ENCODE measurements at places on chromosomes 4 and X.

DNA sequence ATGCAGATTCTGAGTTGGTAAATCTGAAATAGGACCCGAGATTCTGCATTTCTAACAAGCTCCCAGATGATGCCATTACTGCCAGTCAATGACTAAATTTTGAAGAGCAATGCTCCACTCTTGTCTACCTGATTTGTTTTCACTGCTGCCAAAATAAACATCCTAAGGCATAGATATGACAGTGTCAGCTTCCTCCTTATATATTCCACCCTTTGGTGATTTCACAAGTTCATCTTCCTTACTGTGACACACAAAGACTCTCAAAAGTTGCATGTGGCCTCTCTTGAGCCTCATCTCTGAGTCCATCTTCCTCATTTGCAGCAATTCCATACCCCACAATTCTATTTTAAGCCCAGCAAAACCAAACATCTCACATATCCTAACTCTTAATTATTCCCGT lies 110.9 kb downstream of the FBXW7 start:
- no peak for DNase-seq

GRCh38 chr4:169611157-169611556 lies 1.2 kb downstream of the NEK1 start:
- DNase-seq: no peak

DNA sequence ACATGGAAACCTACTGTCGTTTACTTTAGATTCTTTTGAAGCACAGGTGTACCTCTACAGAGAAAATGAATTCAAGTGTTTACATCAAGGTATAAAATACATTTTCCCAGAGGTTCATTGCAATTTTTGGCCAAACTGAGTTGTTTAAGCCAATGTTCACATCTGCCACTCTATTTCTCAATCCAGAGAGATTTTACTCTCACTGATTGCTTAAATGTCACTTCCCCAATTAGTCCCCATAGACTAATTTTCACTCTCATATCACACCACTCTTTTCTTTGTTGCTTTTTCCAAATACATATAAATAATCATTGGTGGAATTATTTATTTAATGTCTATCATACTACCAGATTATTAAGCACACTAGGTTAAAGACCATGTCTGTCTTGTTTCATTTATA lies 271.8 kb downstream of the PPP3CA start:
- no peak for DNase-seq

DNA sequence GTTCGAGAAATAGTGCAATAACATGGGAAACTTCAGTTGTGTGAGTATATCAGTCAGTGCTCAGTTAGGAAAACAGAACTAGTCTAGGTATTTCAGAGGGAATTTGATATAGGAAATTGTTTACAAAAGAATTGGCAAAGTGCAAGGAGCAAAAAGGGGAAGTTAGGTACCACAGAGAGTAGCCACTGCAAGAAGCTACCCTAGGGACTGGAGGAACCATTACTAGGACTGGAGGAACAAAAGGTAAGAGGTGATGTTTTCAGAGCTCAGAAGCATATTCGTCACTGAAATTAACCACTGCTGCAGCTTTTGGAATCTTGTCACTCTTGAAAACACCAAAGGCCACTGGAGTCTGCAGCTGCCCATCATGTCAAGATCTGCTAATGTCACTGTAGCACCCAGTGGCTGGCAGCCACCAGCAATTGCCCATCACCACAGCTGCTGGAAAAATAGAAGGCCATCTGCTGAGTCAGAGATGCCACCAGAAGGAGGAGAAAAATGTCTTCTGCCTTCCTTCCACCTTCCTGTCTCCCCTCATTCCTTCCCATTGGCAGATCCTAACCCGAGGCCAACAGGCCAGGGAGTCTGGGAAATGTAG lies 160.6 kb upstream of the RPS6KA3 start:
- DNase-seq: no peak

DNA sequence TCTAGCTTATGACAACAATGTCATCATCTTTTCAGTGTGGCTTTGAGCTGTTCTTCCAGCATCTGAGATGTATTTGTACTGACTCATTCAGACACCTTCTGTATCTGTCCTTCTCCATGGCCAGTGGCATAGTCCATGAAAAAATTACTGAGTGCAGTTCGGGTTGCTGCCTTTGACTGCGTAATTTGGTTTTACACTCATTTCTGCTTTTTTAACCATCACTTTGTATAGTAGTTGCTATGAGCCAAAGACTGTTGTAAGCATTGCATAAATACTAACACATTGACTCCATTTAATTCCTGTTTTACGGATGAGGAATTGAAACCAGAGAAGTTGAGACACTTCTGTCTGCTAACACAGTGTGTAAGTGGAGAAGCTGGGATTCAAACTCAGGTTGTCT lies 190.7 kb upstream of the MID1 start:
- no peak for DNase-seq

GRCh38 chr4:156615066-156615531 lies 356.5 kb downstream of the PDGFC start:
- DNase-seq: no peak

- no peak for DNase-seq
These were observed 9.4 kb downstream of the DAPP1 start for GRCh38 chr4:99826016-99826415.

- DNase-seq: peak; percentile 77
These were observed 23.2 kb downstream of the PRPS2 start for GRCh38 chrX:12814420-12814819.

DNA sequence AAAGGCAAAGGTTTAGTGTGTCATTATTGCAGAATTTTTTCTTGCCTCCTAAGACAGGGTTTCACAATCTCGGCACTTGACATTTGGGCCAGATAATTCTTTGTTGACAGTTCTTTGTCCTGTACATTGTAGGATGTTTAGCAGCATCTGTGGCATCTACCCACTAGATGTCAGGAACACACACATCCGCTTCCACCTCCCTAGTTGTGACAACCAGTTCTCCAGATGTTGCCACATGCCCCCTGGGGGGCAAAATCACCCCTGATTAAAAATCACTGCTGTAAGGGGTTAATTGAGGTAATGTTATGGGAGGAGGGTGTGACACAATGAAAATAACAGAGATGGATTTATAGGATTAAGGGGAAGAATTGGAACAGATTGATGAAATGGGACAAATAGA lies 75.3 kb downstream of the HMGB2 start:
- no peak for DNase-seq

DNA sequence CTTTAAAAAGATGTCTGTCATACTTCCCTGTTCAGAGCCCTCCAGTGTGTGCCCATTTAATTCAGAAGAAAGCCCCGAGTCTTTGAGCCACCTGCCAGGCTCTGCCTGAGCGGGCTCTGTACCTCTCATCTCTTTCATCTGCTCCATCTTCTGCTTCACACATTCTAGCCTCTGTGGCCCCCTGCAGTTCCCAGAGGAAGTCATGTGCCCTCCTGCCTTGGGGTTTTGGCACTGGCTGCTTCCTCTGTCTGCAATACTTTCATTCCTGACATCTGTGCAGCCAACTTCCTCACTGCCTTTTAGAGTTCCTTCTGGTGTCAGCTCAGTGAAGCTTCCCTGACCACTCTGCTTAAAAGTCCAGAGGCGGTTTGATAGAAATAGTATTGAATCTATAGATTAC lies 6.2 kb upstream of the STK32B start:
- DNase-seq: no peak

DNA sequence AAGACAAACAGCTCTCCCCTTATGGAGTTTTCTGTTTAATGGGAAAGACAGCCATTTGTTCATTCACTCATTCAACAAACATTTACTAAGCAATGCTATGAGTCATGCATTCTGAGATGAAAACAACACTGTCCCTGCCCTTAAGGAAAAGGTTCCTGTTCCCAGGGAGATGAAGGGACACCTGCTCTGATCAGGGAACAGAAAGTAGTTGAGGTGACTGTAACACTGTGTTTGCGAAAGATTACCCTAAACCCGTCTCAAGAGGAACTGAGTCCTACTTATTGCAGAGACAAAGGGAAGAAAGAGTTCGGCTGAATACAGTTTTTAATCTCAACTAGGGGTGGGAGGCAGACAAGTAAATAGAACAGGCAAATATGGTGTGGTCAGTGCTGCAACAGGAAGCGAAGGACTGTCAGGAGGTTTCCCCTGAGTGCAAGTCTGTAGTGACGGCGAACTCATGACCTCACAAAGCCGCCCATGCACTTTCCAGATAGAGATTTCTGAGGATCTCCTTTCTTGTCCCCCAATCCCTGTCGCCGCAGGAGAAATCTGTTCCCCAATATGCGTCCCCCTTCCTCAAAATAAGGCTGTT lies 712 bp downstream of the STX18 start:
- DNase-seq: peak; percentile 77

DNA sequence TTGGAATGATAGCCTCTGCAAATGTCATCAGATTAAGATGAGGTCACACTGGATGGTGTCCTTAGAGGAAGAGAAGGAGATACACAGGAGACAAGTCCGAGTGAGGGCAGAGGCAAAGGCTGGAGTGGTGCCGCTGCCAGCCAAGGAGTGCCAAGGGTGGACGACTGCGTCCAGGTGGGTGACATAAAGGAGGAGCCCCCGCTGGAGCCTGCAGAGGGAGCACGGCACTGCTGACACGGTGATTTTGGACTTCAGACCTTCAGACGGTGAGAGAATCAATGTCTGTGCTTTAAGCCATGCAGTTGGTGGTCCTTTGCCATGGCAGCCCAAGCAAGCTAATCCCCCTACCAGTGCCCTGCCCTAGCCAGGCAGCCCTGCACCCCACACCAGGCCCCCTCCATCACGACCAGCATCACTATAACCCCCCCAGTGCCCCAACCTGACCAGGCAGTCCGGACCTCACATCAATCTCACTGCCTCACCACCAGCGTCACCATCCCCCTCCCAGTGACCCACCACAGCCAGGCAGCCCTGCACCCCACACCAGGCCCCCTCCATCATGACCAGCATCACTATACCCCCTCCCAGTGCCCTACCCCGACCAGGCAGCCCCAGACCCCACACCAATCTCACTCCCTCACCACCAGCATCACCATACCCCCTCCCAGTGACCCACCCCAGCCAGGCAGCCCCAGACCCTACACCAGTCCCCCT lies 130.0 kb downstream of the HMX1 start:
- no peak for DNase-seq

- no peak for DNase-seq
These were observed 200.0 kb upstream of the LDB2 start for GRCh38 chr4:17098401-17098800.

DNA sequence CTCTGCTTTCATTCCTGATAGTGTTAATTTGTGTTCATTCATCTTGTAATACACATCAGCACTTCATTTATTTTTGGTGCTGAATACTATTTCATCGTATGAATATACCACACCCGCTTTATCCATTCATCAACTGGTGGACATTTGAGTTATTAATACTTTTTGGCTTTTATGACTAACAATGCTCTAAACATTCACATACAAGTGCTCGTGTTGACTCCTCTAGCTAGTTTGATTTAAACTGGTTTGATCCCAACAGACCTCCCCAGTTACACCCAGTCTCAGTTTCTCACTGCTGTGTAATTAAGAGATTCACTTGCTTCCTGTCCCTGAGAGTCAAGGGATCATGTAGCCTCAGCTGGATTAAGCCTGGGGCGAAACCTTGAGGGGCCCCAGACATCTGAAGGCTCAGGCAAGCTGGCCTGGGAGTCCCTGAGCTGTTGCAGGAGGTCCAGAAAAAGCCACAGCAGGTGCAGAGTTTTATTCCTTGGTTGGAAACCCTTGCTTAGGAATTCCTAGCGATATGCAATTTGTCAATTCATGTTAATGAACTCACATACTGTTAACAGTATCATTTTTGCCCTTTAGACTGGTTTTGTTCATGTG lies 52.8 kb upstream of the CLDN24 start:
- no peak for DNase-seq

DNA sequence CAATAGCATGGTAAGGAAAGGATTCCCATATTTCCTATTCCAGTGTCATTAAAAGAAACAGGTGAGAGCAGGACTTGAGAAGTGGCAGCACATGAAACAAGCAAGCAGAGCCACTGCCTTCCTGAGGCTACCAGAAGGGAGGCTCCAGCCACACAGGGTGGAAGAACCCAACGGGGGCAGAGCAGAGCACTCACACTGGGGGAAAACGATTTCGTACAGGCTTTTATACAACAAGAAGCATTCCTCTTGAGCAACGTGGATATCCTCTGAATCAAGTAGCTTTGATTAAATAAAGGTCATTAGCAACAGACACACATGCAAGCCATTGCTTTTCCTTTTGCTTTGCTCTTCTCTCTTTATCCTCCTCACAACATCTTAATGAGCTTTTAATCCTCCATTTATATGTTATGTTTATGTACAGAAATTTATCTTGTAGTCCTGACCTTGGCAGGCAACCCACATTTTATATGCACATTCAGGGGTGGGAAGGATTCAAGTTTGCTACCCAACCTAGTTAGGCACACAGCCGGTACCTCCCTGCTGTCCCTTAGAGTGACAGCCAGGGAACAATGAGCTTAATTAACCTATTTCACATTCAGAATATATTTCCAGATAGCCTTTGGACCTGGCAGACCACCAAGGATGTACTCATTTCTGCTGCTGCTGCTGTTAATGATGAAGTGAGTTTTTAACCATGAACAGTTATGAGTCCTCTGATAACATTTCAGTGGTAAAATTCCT lies 202.1 kb downstream of the ARHGAP24 start:
- DNase-seq: peak; percentile 46

- no peak for DNase-seq
These were observed 38.3 kb downstream of the LHFPL1 start for GRCh38 chrX:112641449-112641848.

GRCh38 chrX:130771230-130771629 lies 131.8 kb downstream of the ENOX2 start:
- no peak for DNase-seq

DNA sequence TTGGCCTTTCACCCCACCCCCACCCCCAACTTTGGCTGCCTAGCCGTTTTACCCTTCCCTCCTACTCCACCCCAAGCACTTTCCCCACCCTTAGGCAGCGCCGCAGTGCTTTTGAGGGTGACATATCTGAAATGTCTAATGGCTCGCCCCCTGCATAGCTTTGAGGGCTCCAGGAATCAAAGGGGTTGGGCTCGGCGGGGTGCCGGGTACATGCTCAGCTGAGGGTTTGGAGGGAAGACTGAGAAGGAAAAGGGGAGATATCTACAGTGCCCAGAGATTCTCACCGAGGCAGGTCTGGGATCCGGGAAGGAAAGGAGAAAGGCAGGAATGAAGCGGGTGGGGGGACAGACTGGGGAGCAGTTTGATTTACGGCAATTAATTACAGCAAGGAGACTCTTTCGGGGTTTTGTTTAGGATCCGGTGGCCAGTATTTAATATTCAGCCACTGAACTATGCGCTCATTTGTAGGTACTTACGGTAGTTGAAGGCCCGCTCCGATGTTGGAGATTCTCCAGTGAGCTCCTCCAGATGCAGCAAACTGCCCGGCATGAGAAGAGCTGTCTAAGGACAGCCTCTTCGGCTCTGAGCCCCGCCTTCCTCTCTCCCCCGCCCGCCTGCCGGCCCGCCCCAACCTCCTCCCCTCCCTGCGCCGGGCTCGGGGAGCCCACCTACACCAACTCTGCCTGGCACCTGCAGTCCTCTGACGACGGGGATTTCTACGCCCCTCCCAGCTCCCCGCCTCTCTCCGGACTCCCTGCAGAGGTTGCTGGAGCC lies at the start of gene IGSF1:
Gene IGSF1 (minus strand): TSS at position 569 of the 774 bp plus-strand sequence. CDS start 2,632 bp downstream, outside the sequence.
- peak; percentile 82 for DNase-seq

- no peak for DNase-seq
These were observed 7.8 kb upstream of the ATXN3L start for GRCh38 chrX:13327666-13328065.
